ENCODE measurements at places on chromosomes 2 and 18.
A peak's percentile ranks its signal among the peaks of the same experiment; 100 is the strongest.

- DNase-seq: no peak
These were observed 524 bp downstream of the ANKRD30B start for GRCh38 chr18:14748496-14748895.

- no peak for DNase-seq
These were observed 68.6 kb downstream of the MERTK start for GRCh38 chr2:111967018-111967417.

GRCh38 chr2:186440506-186440905 lies 45.6 kb upstream of the ZC3H15 start:
- DNase-seq: no peak

DNA sequence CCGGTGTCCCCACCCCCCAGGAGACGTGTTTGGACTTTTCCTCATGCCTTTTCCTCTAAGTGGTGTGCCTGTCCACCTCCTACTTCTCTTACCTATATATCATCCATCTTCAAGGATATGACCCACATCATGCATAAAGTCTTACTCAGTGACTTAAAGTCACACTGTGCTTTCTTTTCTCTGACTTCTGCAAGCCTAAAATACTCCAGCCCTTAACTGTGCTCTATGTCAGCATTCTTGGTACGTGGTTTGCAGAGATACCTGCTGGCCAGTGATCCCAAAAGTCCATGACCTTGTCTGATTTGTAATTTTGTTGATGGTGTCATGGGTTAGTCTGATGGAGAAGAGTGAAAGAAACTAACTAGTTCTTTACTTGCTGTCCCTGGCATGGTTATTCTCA lies 393.6 kb upstream of the NRP2 start:
- DNase-seq: no peak

GRCh38 chr2:216808805-216809425 lies 50.9 kb downstream of the TNP1 start:
- no peak for DNase-seq

GRCh38 chr18:23244401-23244800 lies 109.1 kb downstream of the CABLES1 start:
- DNase-seq: no peak

- DNase-seq: no peak
These were observed 229.3 kb upstream of the ZEB2 start for GRCh38 chr2:144749188-144749587.

- DNase-seq: no peak
These were observed 1019.5 kb upstream of the LRRTM1 start for GRCh38 chr2:81324046-81324445.

DNA sequence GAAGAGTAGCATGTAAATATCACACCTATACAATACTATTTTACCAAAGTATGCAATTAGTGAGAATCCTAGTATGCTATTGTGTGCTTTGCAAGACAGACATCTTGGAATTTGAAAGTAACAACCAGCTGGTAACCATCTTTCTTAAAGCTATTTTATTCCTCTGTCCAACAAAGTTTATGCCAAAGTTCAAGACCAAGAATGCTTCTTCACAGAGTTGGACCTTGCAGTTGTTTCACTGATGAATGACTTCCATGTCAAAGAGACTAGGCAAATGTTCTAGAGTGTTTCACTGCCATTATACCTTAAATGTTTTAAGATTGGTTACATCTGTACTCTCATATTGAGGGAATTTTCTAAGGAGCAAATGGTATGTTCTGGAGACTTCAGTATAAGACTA lies 215.2 kb upstream of the CRIM1 start:
- no peak for DNase-seq

- no peak for DNase-seq
These were observed 344.1 kb downstream of the TDRD15 start for GRCh38 chr2:21467910-21468309.

DNA sequence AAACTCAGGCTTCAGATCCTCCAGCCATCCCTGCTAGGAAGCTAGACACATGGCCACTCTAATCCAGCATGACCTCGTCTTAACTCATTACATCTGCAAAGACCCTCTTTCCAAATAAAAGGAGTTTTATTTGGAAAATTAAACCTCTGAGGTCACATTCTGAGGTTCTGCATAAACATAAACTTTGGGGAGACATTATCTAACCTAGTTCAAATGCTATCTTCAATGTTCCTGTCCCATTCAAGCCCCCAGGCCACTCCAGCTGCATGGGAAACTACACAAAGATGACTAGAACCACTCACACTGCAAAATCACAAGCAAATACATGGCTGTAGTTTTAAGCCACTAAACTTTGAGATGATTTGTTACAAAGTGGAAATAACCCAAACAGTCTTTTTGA lies 99.0 kb upstream of the RNF152 start:
- no peak for DNase-seq

- DNase-seq: no peak
These were observed 8.6 kb downstream of the LYPD6B start for GRCh38 chr2:149047118-149047517.

- DNase-seq: peak; percentile 57
These were observed 21.0 kb upstream of the CABLES1 start for GRCh38 chr18:23114171-23114881.

DNA sequence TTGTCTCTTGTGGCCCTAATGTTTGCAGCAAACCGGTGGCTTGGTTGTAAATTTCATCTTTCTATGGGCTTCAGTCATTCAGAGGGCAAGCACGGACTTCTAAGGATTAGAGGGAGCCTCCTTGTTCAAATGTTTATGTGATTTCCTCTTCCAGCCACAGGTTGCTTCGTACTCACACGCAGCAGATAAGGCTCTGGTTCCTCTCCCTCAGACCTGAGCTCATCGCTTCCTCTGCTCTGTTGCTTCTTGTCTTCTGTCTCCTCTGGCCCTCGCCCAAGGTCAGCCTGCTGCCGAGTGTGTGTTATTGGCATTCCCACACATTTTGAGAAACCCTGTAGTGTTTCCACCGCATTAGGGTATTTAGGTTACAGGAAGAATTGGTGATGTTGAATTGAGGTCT lies 44.0 kb downstream of the MYL12B start:
- no peak for DNase-seq

- DNase-seq: no peak
These were observed 32.0 kb downstream of the LPIN1 start for GRCh38 chr2:11778416-11778815.

DNA sequence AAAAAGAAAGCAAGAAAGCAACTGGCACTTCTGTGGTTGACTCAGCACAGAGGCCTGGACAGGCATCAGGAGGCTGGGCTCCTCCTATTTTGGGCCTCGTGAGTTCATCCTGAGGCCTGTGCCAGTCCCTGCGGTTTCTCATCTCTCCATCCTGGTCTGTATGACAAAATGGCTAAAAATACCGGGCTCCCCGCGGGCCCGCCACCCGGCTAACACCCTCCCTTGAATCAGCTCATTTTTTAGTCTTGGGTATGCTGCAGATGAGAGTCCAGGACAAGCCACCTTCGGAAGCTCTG lies 62.3 kb upstream of the YWHAQ start:
- no peak for DNase-seq

- DNase-seq: no peak
These were observed 3.8 kb upstream of the OSR1 start for GRCh38 chr2:19362094-19362754.

GRCh38 chr2:223166983-223167650 lies 115.1 kb downstream of the KCNE4 start:
- no peak for DNase-seq

- DNase-seq: no peak
These were observed 5.0 kb downstream of the RFX8 start for GRCh38 chr2:101469863-101470262.

DNA sequence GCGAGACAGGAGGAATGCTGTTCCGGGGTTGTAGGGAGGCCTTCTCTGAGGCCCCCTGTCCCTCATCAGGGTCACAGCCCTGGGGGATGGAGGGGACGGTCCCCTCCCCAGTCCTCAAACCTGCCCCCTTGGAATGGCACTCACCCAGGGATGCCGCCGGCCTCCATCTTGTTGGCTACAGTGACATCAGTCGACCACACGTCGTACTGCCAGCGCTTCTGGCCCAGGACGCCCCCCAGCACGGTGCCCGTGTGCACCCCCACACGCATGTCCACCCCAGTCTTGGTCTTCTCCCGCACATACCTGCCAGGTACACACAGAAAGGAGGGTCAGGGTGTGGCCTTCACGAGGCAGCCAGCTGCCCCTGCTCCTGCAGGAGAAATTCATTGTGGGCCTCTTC lies 46.5 kb downstream of the CENPO start:
- peak; percentile 51 for DNase-seq

GRCh38 chr2:205768815-205769494 lies 86.7 kb downstream of the NRP2 start:
- DNase-seq: no peak

GRCh38 chr18:53131001-53131400 lies 791.0 kb downstream of the DCC start:
- DNase-seq: no peak

DNA sequence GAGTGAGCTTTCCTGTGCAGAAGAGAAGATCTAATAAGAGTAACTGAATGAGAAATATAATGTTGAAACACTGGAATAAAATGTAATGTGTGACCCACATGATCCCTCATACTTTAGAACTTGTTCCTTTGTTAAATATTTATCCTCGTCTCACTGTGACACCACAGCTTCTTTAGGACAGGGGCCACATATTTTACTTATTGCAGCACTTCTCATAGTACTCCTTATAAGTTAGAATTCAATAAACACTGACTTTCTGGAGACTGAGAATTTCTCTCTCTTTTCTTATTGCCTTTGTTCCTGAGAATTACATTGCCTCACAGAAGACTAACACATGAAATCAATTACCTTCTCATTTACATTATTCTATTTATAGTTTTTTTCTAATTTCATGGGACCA lies 1234.6 kb upstream of the CHAC2 start:
- DNase-seq: no peak
